ENCODE measurements at places on chromosomes 5 and 9.
A peak's percentile ranks its signal among the peaks of the same experiment; 100 is the strongest.

DNA sequence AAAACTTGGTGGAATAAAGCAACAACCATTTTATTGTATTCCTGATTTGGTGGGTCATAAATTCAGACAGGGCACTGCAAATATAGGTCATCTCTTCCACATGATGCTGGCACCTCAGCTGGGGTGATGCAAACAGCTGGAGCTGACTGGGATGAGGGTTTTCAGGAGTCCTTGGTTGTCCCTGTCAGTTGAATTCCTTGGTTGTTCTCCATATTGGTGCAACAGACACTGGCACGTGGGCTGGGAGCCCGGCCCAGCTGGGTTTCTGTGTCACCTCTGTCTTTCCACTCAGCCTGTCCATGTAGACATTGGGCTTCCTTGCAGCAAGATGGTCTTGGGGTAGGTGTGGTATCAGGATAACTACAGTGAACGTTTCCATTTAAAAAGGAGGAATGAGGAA lies 518.0 kb upstream of the MEF2C start:
- DNase-seq, result no peak

DNA sequence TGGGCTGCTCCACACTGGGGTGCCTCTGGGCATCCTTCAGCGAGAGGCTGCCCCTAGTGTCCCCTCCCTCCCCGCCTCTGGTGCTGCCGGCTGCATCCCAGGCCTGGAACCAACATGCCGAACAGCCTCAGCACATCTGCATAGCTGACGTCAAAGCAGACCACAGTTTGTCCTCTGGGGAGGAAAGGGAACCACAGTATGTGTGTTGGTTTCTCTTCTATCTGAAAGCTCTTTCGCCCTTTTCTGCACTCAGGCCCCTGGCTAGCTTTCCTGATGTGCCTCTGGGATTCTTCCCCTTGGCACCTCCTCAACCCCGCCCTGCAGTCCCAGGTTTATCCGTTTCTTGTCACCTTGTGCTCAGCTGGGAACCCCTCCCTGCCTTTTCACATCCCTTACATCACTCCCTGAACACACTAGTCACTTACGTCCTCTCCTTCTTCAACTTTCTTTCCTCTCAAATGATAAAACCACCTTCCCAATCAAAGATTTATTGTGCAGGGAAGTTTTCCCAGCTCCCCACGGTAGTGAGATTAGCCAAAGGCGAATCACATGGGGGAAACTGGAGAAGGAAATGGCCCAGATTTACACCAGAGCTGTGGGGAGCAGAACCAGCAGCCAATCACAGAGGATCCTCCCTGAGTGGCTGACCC lies 35.5 kb upstream of the B4GALT1 start:
- no peak for DNase-seq

DNA sequence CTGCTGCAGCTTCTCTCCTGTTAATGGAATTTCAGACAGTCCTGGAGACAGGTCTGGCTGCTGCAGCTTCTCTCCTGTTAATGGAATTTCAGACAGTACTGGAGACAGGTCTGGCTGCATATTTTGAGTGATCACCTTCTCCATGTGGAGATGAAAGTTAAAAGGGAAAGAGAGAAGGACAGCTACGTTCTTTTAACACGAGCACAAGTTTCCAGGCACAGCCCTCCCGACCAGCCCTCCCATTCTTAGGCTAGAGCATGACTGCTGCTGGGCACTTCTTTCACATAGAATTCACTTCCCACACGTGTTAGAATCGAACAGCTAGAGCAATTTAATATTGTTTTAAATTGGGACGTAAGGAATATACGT lies 133.3 kb upstream of the DMRT1 start:
- DNase-seq, result no peak

DNA sequence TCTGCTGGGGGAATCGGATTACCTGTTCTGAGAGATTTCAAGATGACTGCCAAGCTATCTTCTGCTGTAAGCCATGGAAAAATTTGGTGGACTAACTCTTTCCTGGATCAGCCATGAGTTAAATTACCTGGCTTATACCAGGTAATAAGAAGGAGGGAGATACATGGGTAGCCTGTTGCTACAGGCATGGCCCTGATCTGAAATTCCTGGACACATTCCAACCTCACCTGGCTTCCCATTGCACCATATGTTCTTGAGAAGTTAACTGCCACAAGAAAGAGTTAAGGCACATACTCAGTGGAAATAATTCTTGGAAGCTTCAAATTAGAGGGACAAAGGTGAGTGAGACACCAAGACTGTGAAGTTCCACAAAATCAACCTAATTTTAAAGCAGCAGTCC lies 371.3 kb downstream of the ACTL7B start:
- DNase-seq, result no peak

DNA sequence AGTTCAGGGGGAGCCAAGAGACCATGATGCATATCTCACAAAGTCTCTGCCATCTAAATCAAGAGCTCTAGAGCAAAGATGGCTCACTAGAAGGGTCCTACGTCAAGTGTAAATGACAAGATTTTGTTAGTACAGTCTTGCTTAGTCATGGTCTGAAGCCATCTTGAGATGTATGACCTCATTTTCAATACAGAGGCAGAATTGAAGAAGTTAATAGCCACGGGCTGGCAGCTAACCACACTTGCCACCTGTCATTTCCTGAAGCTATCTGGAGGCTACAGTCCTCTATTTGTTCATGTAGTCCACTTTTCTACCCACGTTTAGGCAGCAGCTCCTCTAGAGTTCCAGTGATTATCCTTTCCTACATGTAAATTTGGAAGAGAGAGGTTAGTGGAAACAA lies 231.7 kb upstream of the CDH12 start:
- DNase-seq, result no peak

GRCh38 chr9:4366591-4367330 lies 66.9 kb upstream of the GLIS3 start:
- no peak for DNase-seq

GRCh38 chr5:154356020-154356655 lies 89.7 kb upstream of the SAP30L start:
- no peak for DNase-seq

DNA sequence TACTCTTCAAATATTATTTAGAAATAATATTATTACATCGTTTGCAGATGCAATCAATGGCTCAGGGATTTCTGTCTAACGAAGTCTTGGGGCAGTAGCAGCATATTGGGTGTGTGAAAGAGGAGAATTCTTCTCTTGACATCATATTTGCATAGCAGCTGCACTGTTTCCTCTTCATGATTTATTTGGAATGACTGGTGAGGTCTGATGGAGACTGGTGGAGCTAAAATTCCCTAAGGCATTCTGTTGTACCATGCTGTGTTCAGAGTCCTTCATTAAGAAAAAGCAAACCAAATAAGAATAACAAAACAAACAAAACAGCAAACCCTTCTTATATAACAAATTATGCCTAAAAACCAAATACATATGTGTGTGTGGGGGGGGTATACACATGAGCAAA lies 177.6 kb downstream of the DIRAS2 start:
- DNase-seq, result no peak

DNA sequence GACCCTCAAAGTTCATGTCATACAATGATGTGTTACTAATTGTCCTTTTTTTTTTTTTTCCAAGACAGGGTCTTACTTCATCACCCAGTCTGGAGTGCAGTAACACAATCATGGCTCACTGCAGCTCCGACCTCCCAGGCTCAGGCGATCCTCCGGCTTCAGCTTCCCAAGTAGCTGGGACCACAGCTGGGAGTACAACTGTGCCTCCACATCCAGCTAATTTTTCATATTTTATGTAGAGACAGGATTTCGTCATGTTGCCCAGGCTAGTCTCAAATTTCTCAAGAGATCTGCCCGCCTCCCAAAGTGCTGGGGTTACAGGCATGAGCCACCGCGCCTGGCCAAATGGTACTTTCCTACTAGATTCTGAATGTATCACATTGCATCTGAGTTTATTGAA lies 49.4 kb upstream of the EBF1 start:
- DNase-seq, result no peak

DNA sequence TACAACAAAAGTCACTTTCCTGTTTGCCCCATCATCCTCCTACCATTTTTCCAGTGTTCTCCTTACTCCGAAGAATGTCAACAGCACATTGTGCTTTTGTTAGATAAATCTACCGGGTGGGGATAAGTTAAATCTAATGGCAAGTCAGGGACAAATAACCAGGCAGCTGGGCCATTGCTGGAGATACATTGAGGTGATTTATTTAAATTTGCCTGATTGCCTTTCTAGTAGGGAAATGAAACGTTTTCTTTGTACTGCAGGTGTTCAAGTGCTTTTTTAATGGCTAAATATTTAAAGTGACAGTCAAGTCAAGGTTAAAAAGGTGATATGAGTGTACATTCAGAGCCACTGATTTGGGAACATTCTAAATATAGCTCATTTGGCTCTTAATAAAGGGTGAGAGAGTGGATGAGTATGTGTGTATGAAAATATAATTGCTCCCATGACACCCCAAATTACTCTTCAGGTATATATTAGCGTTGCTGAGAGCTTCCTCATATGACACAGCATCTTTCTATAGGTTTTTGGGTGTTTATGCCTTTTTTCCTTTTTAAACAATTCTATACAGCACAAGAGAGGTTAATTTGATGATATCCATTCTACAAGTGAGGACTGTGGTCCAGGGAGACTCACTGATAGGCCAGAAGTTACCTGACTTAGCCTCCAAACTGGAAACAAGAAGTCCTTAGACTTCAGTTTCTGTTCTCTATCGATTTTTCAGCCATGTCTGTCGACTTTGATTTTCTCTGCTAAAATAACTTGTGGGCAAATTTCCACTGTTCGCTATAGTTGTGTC lies 51.9 kb downstream of the DMRT2 start:
- no peak for DNase-seq

- DNase-seq, result no peak
These were observed 31.0 kb downstream of the RNF130 start for GRCh38 chr5:180040287-180041214.

- no peak for DNase-seq
These were observed 384.5 kb upstream of the CDH6 start for GRCh38 chr5:30808996-30809395.

GRCh38 chr5:121024416-121025311 lies 560.6 kb downstream of the PRR16 start:
- no peak for DNase-seq

DNA sequence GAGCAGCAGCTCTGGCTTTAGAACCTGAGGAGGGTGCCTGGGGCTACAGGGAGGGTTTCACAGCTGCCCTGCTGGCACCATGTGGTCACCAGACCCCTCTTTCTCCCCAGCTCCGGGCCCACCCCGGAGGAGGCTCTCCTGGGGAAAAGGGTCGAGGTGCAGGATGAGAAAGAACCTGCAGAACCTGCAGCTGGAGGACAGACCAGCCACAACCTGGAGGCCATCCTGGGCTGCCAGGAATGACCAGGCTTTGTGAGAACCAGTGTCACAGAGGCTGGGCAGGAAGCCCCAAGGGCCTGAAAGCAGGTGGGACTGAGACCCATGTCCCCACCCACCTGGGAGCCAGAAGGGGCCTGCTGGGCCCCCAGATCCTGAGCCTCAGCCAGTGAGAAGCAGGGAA lies 23.0 kb downstream of the SEMA4D start:
- DNase-seq, result no peak

GRCh38 chr5:34699155-34700077 lies 43.3 kb downstream of the RAI14 start:
- no peak for DNase-seq

GRCh38 chr9:117286245-117286644 lies 128.6 kb downstream of the ASTN2 start:
- no peak for DNase-seq

DNA sequence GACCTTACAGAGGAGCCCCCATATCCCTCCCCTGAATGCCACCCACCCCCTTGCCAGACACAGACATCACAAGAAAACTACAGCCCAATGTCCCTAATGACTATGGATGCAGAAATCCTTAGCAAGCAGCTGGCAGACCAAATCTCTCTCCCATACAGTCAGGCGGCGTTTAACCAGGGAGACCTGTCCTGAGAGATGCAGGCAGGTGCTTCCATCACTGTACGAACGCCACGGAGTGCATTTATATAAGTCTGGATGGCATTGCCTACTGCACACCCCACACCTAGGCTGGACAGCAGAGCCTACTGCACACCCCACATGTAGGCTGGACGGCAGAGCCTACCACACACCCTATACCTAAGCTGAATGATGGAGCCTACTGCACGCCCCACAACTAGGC lies 34.4 kb upstream of the SARDH start:
- DNase-seq, result peak; percentile 20

- no peak for DNase-seq
These were observed 25.8 kb downstream of the WNT8A start for GRCh38 chr5:138109463-138110265.

DNA sequence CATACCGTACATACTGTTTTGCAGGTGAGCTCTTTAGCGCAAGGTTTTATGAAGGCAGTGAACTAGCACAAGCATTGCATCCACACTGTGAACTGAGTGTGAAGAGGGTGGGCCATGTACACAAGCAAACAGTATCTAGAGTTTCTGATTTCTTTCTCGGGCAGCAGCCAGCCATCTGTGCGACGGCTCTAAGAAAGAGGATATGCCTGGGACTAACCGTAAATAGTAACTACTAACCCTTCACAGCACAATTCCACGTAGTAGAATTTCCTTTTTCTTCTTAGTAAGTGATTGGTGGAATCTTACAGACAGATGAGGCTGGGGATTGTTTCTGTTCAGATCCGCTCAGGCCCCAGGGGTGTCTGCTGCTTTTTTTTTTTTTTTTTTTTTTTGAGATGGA lies 89.0 kb downstream of the DRD1 start:
- no peak for DNase-seq

- no peak for DNase-seq
These were observed 2.3 kb upstream of the DNAJA1 start for GRCh38 chr9:33022755-33023154.

DNA sequence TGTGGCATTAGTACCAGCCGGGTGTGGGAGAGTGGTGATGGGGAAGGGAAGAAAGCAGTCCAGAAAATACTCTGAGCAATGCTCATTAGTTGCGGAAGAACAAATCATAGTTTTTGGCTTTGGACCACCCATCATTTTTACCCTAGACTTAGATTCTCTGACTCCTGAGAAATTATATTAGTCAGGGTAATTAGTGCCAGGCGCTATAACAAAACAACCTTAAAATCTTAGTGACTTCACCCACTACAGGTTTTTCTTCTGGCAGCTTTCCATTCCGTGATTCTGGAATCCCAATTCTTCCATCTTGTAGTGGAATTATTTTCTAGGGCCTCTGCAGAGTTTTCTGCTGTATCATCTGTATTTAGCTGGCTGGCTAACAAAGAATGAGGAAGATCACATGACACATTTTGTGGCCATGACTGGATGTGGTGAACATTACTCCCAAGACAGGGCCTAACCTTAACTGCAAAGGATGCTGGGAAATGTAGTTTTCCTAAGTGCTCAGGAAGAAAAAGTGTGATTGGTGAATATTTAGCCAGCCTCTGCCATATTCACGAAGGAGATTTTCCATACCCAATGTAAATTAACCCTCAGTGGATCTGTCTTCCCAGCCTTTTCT lies 373.0 kb upstream of the MEF2C start:
- DNase-seq, result no peak

DNA sequence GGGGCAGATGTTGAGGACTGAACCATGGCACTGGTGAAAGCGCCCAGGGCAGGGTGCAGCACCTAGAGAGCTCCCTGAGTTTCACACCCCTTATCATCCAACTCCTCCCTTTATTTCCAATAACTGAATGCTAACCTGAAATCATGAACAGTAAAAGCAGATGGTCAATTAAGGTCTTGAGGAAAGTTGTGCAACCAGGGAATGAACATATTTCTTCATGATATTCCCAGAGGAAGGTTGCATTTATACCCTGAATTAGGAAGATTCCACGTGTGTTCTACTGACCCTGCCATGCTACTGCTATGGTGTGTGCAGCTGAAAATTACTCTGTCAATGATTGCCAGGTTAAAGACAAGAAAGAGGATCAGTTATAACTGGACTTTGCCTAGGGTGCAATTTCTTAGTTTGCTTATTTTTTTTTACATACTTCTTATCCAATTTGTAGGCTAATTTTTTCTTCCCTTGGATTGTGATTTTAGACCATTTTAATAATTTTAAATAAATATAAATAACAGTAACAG lies 319.8 kb downstream of the SEMA5A start:
- no peak for DNase-seq

Measured in activated naive CD4-positive, alpha-beta T cell treated with anti-CD3 and anti-CD28 coated beads, Interleukin-2, amount 50 U/mL, for 72 hours (primary cell).